ENCODE measurements at places on chromosomes 6 and 20.
A peak's percentile ranks its signal among the peaks of the same experiment; 100 is the strongest.

GRCh38 chr6:13848522-13849150 lies 34.3 kb upstream of the MCUR1 start:
- ATAC-seq = no peak

- ATAC-seq = no peak
These were observed 338.3 kb upstream of the KCNQ5 start for GRCh38 chr6:72283571-72283970.

- no peak for ATAC-seq
These were observed 61.9 kb downstream of the GJA10 start for GRCh38 chr6:89956182-89956581.

GRCh38 chr20:10987651-10988383 lies 314.0 kb upstream of the JAG1 start:
- no peak for ATAC-seq

DNA sequence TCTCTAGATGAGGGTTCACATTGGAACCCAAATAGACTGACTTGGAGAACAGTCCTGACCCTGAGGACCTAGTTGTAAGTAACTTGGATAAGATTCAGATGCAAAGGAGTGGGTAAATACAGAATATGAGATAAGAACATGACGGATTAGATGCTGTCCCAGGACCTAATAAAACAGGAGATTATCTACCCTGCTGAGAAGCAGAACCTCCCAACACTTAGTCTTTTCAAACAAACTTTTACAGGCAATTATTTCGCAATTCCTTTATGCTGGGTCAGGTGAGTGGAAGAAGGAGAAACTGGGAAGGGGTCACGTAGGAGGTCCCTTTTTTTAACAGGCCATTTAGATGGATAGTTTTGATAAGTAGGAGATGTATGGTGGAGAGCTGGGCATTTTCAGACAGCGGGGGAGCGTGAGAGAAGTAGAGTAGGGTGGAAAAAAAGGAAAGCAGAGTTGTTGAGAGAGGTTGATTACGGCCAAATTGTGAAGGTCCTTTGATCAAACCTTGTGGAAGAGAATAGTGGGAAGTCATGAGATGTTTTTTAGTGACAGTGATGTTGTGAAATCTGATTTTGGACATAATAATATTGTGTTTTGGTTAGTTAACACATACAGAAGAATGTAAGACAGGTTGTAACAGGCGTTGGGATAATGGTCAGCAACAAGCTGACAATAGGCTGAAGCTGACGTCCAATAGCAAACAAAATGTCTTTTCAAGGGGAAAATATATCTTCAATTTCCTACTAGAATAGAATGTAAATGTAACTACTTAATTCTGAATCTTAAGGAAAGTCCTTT lies 32.8 kb downstream of the FAM83B start:
- ATAC-seq = no peak

DNA sequence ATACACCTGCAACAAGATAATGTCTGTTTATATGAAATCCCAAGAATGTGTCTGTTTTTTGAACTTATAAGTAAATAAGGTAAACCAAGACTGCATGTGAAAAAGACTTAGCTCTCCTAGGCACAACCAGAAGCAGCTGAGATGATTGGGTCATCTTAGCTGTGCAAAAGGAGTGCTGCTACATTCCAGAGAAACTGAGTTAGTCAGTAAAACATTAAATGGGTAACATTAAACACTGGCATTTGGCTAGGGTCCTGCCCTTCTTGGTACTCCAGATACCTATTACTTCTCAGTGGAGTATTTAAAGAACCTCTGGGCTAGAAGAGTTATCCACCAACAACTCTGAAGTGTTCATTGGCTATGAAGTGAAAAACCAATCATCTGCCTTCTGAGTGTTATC lies 47.8 kb downstream of the ILRUN start:
- no peak for ATAC-seq

DNA sequence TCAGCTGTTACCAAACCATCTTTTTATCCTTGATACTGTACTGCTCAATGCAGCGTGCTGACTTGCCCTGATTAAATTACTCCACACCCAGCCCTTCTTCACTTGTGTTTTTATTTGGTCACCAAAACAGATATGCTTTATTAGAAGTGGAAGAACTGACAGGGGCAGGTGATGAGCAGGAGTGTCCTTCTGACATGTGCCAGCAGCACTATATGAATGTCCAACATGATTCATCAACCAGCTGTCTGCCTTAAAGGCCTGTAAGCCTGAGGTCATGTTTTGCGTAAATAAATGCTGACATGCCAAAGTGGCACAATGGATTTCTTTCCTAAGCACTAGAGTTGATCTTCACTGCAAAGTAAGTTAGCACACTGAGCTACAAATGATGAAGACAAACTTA lies 15.4 kb downstream of the POPDC3 start:
- ATAC-seq = no peak

DNA sequence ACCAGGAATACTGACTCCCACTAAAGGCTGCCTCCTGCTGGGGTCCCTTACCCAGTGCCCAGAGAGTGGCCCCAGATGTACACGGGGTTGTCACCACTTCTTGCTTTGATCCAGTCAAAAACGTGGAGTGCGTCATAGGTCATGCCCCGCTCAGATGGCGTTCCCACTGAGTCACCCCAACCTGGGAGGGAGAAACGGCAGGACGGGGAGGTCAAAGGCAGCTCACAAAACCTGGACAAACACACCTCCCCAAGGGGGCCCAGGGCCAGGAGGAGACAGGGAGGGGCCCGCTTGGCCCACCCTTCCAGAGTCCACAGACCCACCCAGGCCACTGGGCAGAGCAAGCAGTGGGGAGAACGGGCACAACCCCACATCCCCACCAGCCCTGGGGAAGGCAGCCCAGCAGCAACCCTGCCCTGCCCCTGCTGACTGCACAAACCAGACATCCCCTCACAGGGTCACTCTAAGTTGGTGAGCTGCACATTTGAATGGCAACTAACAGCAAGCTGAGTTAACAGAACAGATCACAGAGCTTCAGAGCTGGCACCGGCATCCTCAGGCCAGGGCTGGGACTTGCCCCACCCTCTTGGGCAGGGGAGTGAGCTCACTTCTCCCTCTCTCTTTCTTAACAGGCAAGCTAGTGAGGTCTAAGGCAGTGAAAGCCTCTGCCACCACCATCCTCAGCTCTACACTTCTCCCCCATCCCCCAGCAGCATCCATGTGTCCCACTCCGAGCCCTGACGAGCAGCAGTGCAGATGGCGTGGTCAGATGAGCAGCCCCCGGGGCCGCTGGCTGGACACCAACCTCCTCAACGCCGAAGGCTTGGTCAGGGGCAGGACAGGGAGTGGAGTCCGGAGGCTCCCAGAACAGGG lies 61.7 kb downstream of the PYGB start:
- ATAC-seq = no peak

GRCh38 chr20:57787151-57787989 lies 77.6 kb upstream of the PMEPA1 start:
- no peak for ATAC-seq

GRCh38 chr6:12718015-12718414 lies 1.4 kb downstream of the PHACTR1 start:
- no peak for ATAC-seq

- ATAC-seq = no peak
These were observed 142.5 kb upstream of the RUNX2 start for GRCh38 chr6:45185403-45186251.

- no peak for ATAC-seq
These were observed 964.6 kb upstream of the SLC35B3 start for GRCh38 chr6:9399916-9400315.

DNA sequence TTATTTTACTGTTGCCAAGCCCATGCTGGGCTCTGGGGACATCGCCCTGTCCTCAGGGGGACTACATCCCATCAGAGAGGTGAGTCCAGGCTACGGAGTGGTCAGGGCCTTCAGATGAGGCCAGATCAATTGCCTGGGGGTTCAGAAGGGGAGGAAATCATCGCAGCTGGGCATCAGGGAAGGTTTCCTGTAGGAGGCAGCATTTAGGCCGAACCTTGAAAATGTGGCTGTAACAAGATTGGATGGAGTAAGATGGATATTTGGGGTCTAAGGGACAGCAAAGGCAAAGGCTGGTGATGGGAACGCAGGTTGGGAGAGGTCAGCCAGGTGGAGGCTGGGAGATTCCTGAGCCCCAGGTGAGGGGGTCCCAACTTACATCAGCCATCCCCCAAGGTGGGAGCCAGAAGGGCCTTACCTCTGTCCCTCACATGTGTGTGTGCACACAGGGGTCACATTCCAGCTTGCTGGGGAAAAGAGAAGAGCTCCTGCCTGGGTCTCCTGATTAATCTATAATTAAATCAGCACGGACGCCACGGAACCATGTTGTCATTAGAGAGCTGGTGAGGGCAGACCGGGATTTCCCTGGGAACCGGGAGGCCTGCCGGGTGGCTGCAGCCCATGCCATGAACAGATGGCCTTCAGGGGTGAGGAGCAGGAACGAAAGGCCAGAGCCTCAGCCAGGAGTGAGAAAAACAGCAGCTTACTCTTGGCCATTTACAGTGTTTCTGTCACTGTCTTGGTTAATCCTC lies 30.5 kb upstream of the DLGAP4 start:
- ATAC-seq = no peak

- no peak for ATAC-seq
These were observed 164.8 kb downstream of the TFAP2C start for GRCh38 chr20:56793916-56794315.

GRCh38 chr6:68237205-68237604 lies 397.9 kb upstream of the ADGRB3 start:
- ATAC-seq = no peak

DNA sequence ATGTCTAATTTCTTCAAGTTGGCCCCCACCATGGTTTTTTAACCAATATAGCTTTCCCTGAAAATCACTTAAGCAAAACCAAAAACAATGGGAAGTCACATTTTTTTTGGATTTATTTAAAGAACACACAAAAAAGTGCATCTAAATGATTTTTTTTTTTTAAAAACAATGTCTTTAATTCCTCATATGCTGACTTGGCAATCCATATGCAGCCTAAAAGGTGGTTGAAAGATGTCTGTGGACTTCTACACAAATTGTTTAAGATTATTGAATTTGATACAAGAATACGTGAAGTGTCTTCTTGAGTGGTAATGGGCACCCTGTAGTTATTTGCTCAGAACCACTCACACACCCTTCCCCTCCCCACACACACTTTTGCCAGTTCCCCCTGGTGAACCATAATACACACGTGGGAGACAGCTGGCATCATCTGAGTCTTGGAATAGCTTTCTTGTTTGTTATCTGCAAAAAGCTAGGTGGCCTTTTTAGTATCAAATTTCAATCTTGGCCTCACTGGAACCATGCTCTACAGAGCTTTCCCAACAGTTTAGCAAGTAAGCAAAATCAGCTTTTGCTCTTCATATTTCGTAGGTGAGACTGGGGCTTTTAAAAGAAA lies 60.9 kb upstream of the TULP1 start:
- ATAC-seq = no peak

DNA sequence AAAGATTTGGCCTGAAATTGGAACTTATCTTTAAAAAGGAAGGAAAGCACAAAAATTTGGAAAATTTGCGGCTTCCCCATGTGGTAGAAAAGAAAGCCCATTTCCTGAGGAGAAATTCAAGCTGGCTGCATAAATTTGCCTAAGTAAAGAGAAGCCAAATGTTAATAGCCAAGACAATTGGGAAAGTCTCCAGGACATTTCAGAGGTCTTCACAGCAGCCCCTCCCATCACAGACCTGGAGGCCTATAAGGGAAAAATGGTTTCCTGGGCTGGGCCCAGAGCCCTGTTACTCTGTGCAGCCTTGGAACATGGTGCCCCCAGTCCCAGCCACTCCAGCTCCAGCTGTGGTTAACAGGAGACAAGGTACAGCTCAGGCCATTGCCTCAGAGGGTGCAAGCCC lies 736.5 kb downstream of the HACE1 start:
- ATAC-seq = no peak

DNA sequence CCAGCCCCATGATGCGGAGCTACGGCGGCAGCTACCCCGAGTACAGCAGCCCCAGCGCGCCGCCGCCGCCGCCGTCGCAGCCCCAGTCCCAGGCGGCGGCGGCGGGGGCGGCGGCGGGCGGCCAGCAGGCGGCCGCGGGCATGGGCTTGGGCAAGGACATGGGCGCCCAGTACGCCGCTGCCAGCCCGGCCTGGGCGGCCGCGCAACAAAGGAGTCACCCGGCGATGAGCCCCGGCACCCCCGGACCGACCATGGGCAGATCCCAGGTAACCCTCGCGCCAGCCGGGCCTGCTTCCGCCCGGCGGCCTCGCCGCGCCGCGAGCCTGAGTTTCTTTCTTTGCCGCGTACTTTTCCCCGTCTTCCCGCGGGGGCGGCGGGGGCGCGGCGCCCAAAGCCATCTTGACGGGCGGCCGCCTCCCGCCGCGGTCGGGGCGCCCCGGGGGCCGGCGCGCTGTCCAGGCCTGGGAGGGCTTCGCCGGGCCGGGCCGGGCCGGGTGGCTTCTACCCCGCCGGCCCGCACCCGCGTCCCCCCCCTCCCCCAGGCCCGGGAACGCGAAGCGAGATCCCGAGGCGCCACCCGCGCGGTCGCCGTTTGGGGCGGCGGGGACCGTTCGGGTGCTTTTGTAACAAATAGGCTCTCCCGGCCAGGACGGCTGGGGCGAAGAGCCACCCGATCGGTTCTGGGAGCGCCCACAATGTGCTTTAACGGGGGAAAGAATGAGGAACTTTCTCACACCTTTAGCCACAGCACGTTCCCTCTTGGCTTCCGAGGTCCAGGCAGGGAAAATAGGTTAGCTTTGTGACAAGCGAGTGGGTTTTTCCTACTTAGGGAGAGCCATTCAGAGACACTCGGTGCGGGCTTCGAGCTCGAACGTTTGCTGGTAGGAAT lies 2.3 kb downstream of the ARID1B start:
- ATAC-seq = peak; percentile 3

DNA sequence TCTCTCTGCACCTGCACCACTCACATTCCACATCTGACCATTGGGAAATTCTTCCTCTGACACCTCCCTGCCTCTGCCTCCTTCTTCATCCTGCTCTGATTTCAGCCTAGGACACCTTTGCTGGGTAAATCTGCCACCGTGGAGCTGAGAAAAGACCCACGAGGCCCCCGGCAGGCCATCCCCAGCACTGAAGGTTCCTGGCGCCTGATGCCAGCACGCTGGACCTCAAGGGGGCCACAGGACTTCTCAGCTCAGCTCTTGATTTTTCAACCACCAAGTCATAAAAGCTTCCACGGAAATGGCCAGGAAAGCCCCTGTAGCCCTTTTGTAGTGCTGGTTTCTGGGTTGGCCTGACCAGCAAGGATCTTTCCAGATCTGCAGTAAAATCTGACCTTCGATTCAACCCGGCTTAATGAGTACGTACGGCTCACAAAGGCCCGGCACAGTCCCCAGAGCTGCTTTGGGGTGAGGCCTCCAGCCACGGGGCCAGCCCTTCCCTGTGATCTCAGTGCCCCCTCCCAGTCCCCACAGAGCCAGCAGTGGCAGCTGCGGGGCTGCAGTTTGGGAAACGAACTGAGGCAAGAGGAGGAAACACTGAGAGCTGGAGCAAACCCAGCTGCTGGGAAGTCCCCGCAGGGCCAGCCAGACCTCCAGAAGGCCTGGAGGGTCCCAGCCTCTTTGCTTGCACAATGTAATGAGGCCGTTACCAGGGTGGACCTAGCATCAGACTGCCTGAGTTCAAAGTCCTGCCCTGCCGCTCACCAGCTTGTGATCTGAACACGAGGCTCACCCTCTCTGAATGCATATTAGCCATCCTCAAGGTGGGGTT lies 157.5 kb downstream of the BMP7 start:
- ATAC-seq = no peak

GRCh38 chr6:16535564-16535963 lies 225.7 kb downstream of the ATXN1 start:
- ATAC-seq = no peak

Measured in activated CD4-positive, CD25-positive, alpha-beta regulatory T cell treated with anti-CD3 and anti-CD28 coated beads, Interleukin-2, amount 50 U/mL, for 24 hours (primary cell).